ENCODE measurements at places on chromosomes 7 and 10.
A peak's percentile ranks its signal among the peaks of the same experiment; 100 is the strongest.

DNA sequence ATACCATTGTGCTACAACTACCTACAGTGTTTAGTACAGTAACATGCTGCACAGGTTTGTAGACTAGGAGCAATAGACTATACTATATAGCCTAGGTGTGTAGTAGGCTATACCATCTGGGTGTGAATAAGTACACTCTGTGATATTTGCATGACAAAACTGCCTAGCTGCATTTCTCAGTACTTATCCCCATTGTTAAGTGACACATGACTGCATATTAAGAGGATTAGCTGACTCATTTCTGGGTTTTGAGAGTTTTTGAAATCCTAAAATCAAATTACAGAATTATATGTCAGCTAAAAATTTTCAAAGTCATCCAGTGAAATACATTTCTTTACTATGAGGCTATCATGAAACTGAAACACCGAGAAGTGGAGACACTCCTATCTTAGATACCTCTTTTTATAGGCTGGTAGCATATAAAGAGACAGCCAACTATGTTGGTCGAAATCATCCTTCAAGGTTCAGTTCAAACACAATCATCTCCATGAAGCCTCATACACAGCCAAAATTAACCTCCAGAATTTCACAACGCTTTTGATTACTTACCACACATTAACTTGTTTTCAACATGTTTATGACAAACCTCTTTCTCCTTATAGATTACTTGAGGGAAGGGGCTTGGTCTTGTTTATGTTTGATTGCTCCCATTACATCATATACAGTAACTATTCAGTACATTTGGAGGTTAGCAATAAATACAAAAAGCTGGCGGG is 89.8 kb upstream of the ANK3 start:
- H3K27me3 ChIP-seq: no peaks in the 10 kb centered on the region
- no peak overlapping the region for H3K4me3 ChIP-seq
- H3K36me3 ChIP-seq: no peaks in the 10 kb centered on the region
- H3K4me1 ChIP-seq: no peaks in the 10 kb centered on the region
- H3K27ac ChIP-seq: no peak overlapping the region
- no peak for DNase-seq

- no peaks in the 10 kb centered on the region for H3K27me3 ChIP-seq
- no peaks in the 10 kb centered on the region for H3K36me3 ChIP-seq
Measured at GRCh38 chr10:99292159-99292558, 37.0 kb upstream of the CNNM1 start.

DNA sequence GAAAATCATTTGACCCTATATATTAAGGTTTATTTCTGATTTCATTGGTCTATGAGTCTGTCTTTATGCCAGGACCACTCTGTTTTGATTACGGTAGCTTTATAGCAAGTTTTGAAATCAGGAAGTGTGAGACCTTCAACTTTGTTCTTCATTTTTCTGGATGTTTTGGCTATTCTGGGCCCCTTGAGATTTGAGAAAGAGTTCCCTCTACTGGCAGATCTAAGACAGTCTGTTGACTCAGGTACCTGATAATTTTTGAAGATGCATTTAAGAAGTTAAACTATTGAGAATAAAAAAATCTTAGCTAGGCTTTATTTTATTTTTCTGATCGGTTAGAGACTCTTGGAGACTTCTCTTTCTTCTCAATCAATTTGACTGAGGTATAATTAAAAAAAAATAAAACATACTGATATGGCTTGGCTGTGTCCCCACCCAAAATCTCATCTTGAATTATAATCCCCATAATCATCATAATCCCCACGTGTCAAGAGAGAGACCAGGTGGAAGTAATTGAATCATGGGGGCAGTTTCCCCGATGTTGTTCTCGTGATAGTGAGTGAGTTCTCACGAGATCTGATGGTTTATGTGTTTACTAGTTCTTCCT is 209.2 kb downstream of the SNX10 start:
- peak; percentile 52 for DNase-seq
- H3K27ac ChIP-seq: no peak overlapping the region
- H3K4me1 ChIP-seq: no peaks in the 10 kb centered on the region
- H3K36me3 ChIP-seq: no peaks in the 10 kb centered on the region

DNA sequence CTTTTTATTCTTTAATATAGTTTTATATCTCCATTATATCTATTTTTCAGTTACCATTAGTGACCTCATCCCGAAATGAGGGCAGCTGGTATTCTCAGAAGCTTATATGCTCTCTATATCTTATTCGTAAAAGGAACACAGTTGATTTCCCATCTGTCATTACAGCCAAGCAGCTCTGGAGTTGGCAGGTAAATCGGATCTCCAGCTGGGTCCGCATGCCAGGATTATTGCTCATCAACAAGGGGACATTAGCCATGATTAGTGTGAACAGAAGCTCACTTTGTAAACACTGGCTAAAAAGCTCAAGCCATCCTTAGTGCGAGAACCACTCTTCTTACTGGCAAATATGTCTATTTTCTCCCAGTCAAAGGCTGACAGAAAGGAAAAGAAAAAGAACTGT is 180.3 kb downstream of the NPSR1 start:
- H3K4me1 ChIP-seq: no peaks in the 10 kb centered on the region
- H3K4me3 ChIP-seq: no peak overlapping the region
- no peak overlapping the region for H3K27ac ChIP-seq
- no peaks in the 10 kb centered on the region for H3K27me3 ChIP-seq

GRCh38 chr7:152173372-152174070 is 148.0 kb downstream of the GALNT11 start:
- peaks cover 7% of the 10 kb centered on the region for H3K36me3 ChIP-seq
- H3K27me3 ChIP-seq: no peaks in the 10 kb centered on the region
- H3K4me1 ChIP-seq: no peaks in the 10 kb centered on the region
- no peak overlapping the region for H3K4me3 ChIP-seq
- no peak overlapping the region for H3K27ac ChIP-seq

- no peak overlapping the region for H3K4me3 ChIP-seq
- H3K36me3 ChIP-seq: no peaks in the 10 kb centered on the region
- H3K27ac ChIP-seq: no peak overlapping the region
- no peaks in the 10 kb centered on the region for H3K4me1 ChIP-seq
Measured at GRCh38 chr7:52017802-52018679, 701.4 kb upstream of the COBL start.

- peak; percentile 3 for DNase-seq
- no peaks in the 10 kb centered on the region for H3K36me3 ChIP-seq
- H3K4me1 ChIP-seq: peaks cover 6% of the 10 kb centered on the region
- peak overlapping the region; percentile 96 for H3K27ac ChIP-seq
Measured at GRCh38 chr7:118182593-118183427, 1.2 kb upstream of the LSM8 start.

All from fibroblast of lung (primary cell).